ENCODE measurements at places on chromosomes 16 and 17.

- peak; percentile 73 for DNase-seq
Observed at GRCh38 chr16:27426423-27427408, 24.7 kb downstream of the IL21R start.

GRCh38 chr17:33451221-33451620, 158.1 kb upstream of the ASIC2 start:
- peak; percentile 37 for DNase-seq

GRCh38 chr16:69073181-69073702, 32.2 kb upstream of the HAS3 start:
- DNase-seq, result peak; percentile 73

- DNase-seq, result no peak
Observed at GRCh38 chr17:17114592-17115225, 72.5 kb downstream of the MPRIP start.

DNA sequence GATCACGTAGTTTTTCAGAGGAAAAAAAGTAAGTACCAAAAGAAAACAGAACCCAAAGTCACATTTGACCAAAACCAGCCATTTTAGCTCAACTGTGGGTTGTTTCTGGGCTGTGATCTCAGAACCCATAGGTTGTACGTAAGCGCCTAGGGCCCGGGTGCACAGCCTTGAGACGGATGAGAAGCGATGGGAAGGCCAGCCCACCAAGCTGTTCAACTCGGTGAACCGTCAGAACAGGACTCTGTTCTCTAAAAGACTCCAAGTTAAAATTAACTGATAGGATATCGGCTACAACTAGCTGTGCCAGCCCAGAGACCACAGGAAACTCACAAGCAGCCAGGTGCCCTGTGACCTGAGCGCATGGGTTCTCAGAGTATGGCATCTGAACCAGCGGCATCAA, 28.3 kb downstream of the USP22 start:
- DNase-seq, result no peak

- no peak for DNase-seq
Observed at GRCh38 chr16:72785886-72786285, 262.0 kb downstream of the ZFHX3 start.

GRCh38 chr16:61210076-61210475, 826.2 kb downstream of the CDH8 start:
- no peak for DNase-seq

DNA sequence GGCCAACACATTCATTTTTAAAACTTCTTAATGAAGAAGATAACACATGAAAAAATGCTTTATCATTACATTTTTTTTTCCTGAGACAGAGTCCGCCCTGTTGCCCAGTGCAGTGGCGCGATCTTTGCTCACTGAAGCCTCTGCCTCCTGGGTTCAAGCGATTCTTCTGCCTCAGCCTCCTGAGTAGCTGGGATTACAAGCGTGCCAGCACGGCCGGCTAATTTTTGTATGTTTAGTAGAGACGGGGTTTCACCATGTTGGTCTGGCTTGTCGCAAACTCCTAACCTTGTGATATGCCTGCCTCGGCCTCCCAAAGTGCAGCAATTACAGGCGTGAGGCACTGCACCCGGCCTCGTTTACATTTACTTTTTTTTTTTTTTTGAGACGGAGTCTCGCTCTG, 13.2 kb downstream of the HBQ1 start:
- DNase-seq, result no peak

DNA sequence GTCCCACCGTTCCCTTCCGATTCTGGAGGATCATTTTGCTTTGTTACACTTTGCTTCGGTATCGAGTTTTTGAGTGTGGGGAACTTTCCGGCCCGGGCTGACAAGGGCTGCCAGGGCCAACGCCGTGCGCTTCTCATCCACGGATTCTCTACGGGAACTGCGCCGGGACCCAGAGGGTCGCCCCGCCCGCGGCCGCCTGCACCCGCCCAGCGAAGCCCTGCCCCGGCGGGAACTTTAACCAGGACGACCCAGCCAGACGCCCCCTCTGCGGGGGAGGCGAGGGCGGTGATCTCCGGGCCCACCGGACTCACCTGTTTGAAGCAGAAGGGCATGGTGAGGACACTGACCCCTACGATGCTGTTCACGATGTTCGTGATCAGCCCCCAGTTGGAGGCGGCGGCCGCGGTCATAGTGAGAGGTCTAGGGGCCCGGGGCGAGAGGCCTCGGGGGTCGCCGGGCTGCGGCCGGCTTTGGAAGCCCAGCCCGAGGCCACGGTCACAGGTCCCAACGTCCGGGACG, 536 bp downstream of the SLC38A10 start:
- no peak for DNase-seq

- no peak for DNase-seq
Observed at GRCh38 chr16:10679921-10680320, 14.8 kb downstream of the TEKT5 start.

GRCh38 chr16:50547340-50548124, 664 bp upstream of the NKD1 start:
- DNase-seq, result peak; percentile 89

- DNase-seq, result no peak
Observed at GRCh38 chr17:42920106-42920900, 19.7 kb downstream of the G6PC1 start.

DNA sequence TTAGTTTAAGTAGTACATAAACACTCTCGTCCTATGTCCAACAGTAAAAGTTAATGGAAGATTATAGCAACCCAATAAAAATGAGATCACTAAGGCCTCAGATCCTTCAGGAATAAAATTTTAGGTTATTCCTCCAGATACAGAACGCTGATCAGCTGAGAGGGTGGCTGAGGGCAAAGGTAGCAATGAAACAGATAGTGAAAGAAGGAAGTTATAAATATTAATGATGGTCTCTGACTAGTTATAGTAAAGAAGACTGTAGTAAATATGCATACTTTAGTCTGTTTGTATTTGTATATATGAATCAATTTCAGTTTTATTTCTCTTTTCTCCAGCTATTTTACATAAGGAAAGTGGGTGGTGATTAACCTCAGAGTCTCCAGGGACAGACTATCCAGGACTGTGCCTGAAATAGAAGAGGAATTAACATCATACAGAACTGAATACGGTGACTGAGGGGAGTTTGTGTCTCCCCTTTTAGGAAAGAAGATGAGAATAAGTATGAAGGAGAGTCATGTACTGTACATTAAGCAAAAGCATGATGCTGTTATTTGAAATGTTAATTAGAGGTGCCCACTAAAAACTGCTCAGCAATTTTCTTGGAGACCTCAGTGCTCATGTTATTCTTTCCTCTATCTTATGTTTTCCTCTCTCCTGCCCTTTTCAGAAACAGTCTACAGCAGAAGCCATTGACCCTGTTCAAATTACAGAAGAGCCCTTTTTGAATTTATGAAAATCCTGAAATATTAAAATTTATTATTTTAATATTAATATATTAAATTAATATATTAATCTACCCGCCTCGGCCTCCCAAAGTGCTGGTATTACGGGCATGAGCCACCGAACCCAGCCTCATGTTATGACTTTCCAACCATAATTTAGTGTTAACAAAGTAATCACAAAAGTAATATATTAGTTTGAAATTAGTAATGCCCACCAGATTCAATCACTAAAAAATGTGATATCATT, 36.5 kb upstream of the DHRS7B start:
- DNase-seq, result no peak
